ENCODE measurements at places on chromosomes 4 and X.

- no peak for DNase-seq
These were observed 1662.1 kb upstream of the TENM3 start for GRCh38 chr4:180581061-180581460.

DNA sequence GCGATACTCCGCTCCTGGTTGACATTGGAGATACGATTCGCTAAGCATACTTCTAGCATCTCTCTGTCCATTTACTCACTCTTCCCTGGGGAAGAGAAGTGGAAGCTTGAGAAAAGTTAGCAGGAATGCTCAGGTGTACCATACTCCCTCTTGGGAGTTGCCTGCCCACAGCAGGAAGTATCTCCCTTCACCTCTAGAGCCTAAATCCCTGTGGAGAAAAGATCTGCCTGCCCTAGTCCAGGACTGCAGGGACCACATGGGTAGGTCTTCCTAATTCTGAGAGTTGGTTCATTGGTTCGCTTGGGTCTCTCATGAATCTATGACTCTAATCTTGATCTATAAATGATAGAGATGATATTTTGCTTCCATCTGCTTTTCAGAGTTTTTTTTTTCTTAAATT, 26.3 kb upstream of the MAPK10 start:
- no peak for DNase-seq

DNA sequence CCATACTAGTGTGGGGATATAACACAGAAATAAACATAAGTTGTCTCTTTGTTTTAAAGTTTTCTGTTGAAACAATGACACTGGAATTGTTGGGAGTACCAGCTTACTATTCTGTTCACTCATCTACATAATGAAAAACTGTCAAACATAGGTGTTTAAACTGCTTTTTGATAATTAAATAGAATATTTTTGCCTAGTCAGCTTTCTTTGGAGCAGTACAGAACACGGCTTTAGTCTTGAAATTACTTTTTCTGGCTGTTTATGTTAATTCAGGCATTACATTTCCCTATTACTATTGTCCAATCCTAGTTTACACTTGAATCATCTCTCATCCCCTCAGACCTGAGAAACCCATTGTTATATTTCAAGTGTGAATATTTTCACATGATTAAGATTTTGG, 73.0 kb downstream of the FAM47B start:
- DNase-seq: no peak

GRCh38 chrX:39946822-39947221, 150.9 kb downstream of the BCOR start:
- no peak for DNase-seq

GRCh38 chr4:7086384-7086783, 18.5 kb upstream of the GRPEL1 start:
- no peak for DNase-seq

DNA sequence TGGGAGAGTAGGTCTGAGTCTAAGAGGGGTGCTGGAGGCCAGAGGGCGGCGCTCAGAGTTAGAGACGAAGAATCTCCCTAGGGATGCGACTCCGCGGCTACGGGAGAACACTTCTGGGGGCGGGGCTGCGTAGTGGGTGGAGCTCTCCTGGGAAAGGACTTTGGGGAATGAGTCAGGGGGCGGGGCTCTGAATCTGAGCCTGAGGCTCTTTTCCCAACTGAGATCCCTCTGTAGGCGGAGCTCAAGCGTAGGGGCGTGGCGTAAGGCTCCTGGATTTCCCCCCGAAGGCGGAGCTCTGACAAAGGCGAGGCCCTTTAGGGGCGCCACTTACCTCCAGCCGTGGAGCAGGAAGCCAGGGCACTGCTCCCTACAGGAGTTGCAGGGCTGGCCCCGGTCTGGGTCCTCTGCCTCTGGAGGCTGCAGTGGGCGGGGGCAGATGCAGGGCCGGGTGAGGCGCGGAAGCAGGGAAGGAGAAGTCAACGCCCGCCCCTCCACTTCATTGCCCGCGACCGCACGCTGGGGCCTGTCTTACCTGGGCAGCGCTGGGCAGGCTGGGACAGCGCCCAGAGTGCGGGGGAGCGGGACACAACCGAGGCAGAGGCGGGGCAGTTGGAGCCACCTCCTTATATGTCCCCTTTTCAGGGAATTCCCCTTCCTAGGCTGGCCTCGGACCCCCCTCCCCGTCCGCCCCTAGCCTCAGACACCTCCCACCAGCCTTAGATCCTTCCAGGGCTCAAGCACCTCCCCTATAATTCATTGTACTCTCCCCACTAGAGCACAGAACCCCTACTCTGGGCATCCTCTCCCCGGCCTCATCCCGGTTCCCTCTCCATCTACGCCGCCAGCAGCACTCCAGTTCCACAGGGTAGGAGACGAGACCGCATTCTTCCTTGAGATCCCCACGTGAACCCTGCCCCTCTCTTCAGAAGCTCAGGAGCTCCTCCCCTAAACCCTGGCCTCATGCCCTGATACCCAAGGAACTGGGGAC, 1.6 kb downstream of the PRICKLE3 start:
- peak; percentile 92 for DNase-seq

DNA sequence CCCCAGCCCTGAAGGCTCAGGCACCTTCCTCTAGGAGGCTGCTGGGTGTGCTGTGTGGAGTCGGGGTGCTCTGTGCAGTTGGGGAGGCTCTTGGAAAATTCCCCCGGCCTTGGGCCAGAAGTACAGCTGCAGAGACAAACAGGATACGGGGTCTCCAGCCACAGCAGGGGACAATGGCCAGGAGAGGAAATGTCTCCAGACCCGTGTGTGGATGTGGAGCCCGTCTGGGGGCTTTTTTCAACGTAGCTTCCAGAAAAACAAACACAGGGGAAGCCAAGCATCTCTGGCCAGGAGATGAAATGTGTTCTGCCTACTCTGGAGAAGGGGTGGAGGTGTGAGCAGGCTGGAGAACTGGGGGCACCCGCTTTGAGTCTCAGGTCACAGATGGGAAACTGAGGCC, 3.7 kb upstream of the SH3TC1 start:
- no peak for DNase-seq

All from left ventricle myocardium superior (tissue), 1 donor.